ENCODE measurements at places on chromosomes 11 and 22. TPM values are rescaled to one million over a fixed set of nuclear protein-coding genes. Genes with fewer than 3 reads are reported as not detected.

Gene DKK3
- 116 TPM for total RNA-seq

Gene NOX4
- not detected for total RNA-seq

Gene INS
- total RNA-seq: not detected

Gene MRGPRX3
- not detected for total RNA-seq

Gene SNX15
- total RNA-seq: 51.5 TPM

Gene CRYAB
- 0.59 TPM for total RNA-seq

Gene RAPSN
- 1.8 TPM for total RNA-seq

Gene MS4A15
- total RNA-seq: not detected

Gene OR8D1
- not detected for total RNA-seq

Gene DLG2
- 4.2 TPM for total RNA-seq

Gene SAA2
- 4.0 TPM for total RNA-seq

Gene AIFM3
- 2.7 TPM for total RNA-seq

Gene PNPLA5
- total RNA-seq: not detected

Gene NXPE2
- not detected for total RNA-seq

Gene POU2AF3
- total RNA-seq: 0.64 TPM

Gene OR6A2
- 0.15 TPM for total RNA-seq

Gene TRIM29
- total RNA-seq: 0.64 TPM

Gene RBFOX2
- 81.1 TPM for total RNA-seq

Gene OR52H1
- total RNA-seq: 0.15 TPM

Gene SERPIND1
- 0.18 TPM for total RNA-seq

Gene YPEL4
- not detected for total RNA-seq

Gene IL18BP
- total RNA-seq: 18.2 TPM

Gene SH3BP1
- 6.8 TPM for total RNA-seq

Gene LMO2
- 0.64 TPM for total RNA-seq

Gene IGLL1
- total RNA-seq: not detected

Gene FAT3
- total RNA-seq: 0.33 TPM

Gene MYBPC3
- total RNA-seq: not detected

Gene C11orf65
- total RNA-seq: 0.18 TPM

Gene GGTLC3
- total RNA-seq: not detected

Gene SCGB1A1
- 1.1 TPM for total RNA-seq

Gene B3GAT1
- total RNA-seq: 0.10 TPM

Gene TMEM151A
- 11.0 TPM for total RNA-seq

Gene PTPMT1
- total RNA-seq: 81.0 TPM

All from Panc1 (cell line).